Fibroblast of the aortic adventitia (primary cell): ENCODE measurements at places on chromosomes 1 and 21. TPM values are rescaled to one million over a fixed set of nuclear protein-coding genes. Genes with fewer than 3 reads are reported as not detected.

GRCh38 chr1:98045767-98046641 is 125.2 kb upstream of the DPYD start:
- peak; percentile 67 for DNase-seq

DNA sequence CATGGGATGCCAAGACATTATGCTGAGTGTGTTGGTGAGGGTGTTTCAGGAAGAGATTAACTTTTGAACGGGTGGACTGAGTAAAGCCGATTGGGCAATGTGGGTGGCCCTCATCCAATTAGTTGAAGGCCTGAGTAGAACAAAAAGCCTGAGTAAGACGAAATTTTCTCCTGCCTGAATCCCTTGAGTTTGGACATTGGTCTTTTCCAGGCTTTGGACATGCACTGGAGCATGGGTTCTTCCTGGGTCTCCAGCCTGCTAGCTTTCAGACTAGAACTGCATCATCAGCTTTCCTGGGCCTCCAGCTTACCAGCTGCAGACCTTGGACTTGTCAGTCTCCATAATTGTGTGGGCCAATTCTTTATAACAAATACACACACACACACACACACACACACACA is 63.6 kb downstream of the NIBAN1 start:
- peak; percentile 95 for DNase-seq

DNA sequence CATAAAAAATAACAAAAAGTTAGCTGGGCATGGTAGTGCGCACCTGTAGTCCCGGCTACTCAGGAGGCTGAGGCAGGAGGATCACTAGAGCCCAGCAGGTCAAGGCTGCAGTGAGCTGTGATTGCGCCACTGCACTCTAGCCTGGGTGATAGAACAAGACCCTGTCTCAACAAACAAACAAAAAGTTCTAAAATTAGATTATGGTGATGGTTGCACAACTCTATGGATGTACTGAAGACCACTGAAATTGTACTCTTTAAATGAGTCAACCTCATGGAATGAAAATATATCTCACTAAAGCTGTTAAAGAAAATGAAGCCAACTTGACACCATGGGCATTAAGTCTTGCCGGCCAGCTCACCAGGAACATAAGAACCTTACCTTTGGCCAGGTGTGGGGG is 9.1 kb downstream of the MRAP start:
- DNase-seq = peak; percentile 5

GRCh38 chr21:29640080-29640508 is 299.7 kb downstream of the GRIK1 start:
- no peak for DNase-seq

DNA sequence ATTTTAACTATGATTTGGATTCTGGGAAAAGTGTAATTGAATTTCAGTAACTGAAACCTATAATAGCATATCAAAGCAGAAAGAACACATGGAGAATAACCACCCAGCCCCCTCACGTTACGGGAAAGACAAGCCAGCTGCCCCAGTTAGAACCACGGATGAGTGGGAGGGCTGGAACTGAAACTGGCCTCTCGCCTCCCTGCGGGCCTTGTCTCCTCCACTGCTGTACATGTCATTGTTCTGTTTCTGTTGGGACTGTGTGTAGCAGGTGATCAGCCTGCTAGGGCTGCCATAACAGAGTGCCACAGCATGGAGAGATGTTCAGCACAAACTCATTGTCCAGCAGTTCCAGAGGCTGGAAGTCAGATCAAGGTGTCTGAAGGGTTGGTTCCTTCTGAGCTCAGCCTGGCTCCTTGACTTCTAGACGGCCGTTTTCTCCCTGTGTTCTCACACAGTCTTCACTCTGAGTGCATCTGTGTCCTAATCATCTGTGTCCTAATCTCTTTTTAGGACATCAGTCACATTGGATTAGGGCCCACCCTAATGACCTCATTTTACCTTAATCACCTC is 52.4 kb downstream of the MAP3K21 start:
- no peak for DNase-seq

LCE2A gene
- not detected in 2 replicates for total RNA-seq

CD1E gene
- total RNA-seq = not detected in 2 replicates
